ENCODE measurements at places on chromosomes 2 and 18. TPM values are rescaled to one million over a fixed set of nuclear protein-coding genes. Genes with fewer than 3 reads are reported as not detected.

The MATN3 gene
- 1.9 TPM for total RNA-seq

GRCh38 chr2:24972315-24972961 is 683 bp upstream of the DNAJC27 start:
- H3K4me3 ChIP-seq = peak overlapping the region; percentile 76
- no peaks in the 10 kb centered on the region for H3K27me3 ChIP-seq
- peak; percentile 59 for DNase-seq

The GPR35 gene
- 9.5 TPM for total RNA-seq

DNA sequence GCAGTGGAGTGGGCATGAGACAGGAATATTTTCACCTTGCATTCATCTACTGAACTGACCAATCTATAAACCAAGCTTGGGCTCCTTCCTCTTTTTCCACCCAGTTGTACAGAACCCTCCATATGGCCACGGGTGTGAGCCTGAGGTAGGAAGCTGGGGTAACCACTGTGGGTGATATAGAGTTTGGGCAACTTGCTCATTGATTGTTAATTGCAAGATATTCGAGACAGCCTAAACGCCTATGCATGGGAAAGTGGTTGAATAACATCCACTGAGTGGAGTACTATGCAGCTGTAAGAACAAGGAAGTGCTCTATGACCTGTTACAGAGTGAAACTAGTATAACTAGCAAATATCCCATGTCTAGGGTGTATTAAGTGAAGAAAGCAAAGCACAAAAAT is 7.3 kb upstream of the VAPA start:
- no peak overlapping the region for H3K4me3 ChIP-seq
- no peaks in the 10 kb centered on the region for H3K4me1 ChIP-seq
- DNase-seq = no peak
- no peaks in the 10 kb centered on the region for H3K27me3 ChIP-seq
- no peaks in the 10 kb centered on the region for H3K36me3 ChIP-seq

DNA sequence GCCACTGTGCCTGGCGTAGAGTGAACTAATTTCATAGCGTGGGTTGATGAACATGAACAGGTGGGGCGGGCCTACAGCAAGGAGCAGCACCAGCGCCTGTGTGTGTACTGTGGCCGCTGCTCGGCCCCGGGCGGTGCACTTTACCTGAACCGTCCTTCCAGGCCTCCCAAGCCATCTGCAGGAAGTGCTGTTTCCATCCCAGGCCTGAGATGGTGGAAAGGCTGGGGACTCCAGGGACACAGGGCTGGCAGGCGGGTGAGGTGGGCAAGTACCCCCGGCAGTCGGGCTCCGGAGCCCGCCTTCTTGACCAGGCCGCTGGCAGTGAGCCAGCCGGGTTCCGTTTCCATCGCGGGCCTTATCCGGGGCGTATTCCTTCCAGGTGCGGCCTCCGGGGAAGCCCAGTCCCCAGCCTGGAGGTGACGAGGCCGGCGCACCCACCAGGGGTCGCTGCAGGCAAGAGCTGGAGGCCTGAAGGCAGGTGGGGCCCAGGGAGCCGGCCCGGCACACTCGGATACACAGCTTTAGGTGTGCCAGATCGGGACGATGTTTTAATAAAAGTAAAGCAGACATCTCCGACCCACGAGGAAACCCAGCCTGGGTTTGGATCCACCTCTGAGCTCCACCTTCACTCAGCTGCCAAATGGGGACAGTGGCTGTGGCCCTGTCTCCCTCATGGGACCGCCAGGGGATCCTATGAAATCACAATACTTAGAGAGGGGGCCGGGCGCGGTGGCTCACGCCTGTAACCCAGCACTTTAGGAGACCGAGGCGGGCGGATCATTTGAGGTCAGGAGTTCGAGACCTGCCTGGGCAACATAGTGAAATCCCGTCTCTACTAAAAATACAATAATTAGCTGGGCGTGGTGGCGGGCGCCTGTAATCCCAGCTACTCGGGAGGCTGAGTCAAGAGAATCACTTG is 22.7 kb upstream of the PDIA6 start:
- DNase-seq = peak; percentile 84
- no peaks in the 10 kb centered on the region for H3K36me3 ChIP-seq
- no peak overlapping the region for H3K4me3 ChIP-seq
- H3K4me1 ChIP-seq = no peaks in the 10 kb centered on the region
- no peaks in the 10 kb centered on the region for H3K27me3 ChIP-seq

The CDKL4 gene
- 4.2 TPM for total RNA-seq

DNA sequence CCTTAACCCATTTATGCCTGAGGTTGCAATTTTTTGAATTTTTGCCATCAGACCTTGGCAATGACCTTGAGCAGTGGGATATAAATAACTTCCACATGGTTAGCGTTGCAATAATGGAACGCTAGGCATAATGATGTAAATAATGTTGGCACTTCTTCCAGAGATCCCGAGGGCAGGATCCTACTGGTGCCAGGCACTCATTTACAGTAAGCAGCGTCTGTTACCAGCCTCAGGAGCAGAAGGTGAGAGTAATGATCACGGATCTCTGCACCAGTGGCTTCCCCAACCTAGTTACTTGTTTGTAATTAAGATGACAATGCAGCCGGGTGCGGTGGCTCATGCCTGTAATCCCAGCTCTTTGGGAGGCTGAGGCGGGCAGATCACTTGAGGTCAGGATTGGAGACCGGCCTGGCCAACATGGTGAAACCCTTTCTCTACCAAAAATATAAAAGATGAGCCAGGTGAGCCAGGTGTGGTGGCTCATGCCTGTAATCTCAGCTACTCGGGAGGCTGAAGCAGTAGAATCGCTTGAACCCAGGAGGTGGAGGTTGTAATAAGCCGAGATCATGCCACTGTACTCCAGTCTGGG is 41.9 kb downstream of the CPO start:
- peaks cover 5% of the 10 kb centered on the region for H3K4me1 ChIP-seq
- H3K27ac ChIP-seq = no peak overlapping the region
- DNase-seq = no peak
- no peaks in the 10 kb centered on the region for H3K27me3 ChIP-seq
- no peak overlapping the region for H3K4me3 ChIP-seq

Measured in testis (tissue), 5 donors.